ENCODE measurements at places on chromosomes 12 and 14.
A peak's percentile ranks its signal among the peaks of the same experiment; 100 is the strongest.

GRCh38 chr12:62331306-62331705, 71.1 kb downstream of the USP15 start:
- no peak for DNase-seq

DNA sequence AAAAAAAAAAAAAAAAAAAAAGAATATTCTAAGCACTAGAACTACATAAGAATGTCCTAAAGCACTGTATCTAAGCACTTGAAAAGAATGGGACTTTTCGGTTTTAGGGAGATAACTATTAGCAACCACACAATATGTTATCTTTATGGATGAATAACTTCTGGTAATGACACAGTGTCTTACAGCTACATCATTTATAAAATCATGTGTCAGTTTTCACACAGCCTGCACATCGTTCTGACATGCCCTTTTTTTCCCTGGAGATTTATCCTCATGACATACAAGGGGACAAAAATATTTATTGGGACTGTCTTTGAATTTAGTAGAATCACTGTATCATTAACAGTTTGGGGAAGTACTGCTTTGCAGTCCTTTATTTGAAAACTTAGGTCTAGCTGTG, 17.3 kb downstream of the TMEM19 start:
- DNase-seq: no peak

- DNase-seq: no peak
Observed at GRCh38 chr14:66442953-66443571, 43.1 kb upstream of the CCDC196 start.

DNA sequence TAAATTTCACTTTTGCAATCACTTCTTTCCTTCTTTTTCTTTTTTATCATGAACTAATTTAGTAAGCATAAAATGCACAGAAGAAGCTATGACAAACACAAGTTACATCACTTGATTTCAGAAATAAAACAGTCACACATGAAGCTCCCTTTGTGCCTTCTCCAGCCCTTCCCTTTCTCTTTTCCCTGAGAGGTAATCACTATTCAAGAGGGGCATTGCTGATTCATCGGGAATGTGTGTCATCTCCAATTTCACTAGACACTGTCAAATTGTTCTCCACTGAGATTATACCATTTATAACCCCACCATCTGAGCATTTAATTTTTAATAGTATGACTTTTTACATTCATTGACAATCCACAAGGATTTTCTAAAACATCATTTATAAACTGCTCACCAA, 91.6 kb upstream of the PTPRQ start:
- no peak for DNase-seq

GRCh38 chr14:24251880-24252288, 9.5 kb upstream of the TINF2 start:
- peak; percentile 38 for DNase-seq

GRCh38 chr14:65301862-65302539, 110.5 kb upstream of the FUT8 start:
- no peak for DNase-seq

- peak; percentile 41 for DNase-seq
Observed at GRCh38 chr12:114976959-114977358, 293.0 kb upstream of the TBX3 start.

DNA sequence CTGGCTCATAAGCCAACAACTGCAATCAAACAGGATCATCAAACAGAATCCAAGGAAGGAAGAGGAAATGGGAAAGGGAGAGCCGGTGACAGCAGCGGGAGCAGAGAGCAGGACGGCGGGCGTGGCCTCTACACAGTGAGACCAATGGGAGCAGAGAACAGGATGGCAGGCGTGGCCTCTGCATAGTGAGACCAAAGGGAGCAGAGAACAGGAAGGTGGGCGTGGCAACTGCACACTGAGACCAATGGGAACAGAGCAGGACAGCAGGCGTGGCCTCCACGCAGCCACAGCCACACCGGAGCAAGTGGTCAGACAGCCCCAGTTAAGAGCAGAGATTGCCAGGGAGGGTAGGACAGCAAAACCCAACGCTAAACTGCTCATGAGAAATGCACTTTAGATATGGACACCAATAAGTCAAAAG, 16.4 kb downstream of the LRCOL1 start:
- peak; percentile 81 for DNase-seq

- no peak for DNase-seq
Observed at GRCh38 chr12:74166096-74166495, 371.5 kb upstream of the ATXN7L3B start.

GRCh38 chr12:126481688-126482087, 1416.5 kb downstream of the AACS start:
- DNase-seq: no peak

GRCh38 chr12:105773471-105773870, 365.3 kb downstream of the NUAK1 start:
- no peak for DNase-seq

- DNase-seq: peak; percentile 36
Observed at GRCh38 chr12:116539905-116540482, 19.2 kb upstream of the MAP1LC3B2 start.

- no peak for DNase-seq
Observed at GRCh38 chr12:93823616-93824391, 146.6 kb downstream of the CRADD start.

DNA sequence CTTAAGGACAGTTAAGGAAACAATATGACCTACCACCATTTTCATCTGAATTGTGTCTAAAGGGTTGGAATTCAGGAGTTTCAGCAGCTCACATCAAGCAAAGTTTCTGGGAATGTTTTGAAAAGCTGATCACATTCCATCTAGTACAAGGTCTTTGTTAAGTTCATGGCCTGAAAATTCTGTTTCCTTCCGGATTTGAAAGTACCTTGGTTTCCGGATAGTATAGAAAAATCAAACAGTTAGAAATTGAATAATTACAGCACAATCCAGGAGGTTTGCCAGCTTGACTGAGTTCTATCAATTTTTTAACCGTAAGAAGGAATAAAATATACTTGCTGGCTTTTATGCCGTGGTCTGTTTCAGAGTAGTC, 136.5 kb downstream of the HMGA2 start:
- no peak for DNase-seq

- DNase-seq: no peak
Observed at GRCh38 chr14:106872611-106873446, 1346.4 kb downstream of the TMEM121 start.

GRCh38 chr12:28578833-28579252, 388.6 kb downstream of the CCDC91 start:
- DNase-seq: no peak

GRCh38 chr12:6336079-6336888, 5.6 kb downstream of the TNFRSF1A start:
- DNase-seq: peak; percentile 99

- no peak for DNase-seq
Observed at GRCh38 chr12:3863756-3864155, 9.4 kb downstream of the PARP11 start.

DNA sequence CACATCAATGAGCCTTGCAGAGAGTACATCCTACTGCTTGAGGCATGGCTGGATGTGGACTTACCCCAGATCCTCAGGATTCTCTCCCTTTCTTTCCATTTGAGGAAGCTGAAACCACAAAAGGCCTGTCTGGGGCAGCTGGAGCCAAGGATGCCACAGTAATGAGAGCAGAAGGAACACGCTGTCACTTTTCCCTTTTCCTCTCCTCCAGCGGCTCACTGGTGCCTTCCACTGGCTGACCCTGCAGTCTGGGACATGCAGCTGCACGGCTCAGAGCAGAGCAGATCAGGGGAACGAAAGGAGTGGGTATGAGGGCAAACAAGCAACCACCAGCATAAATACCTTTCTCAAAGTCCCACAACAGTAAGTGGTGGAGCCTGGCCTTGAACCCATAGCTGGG, 78.2 kb downstream of the GAS2L3 start:
- DNase-seq: no peak

GRCh38 chr14:36223558-36223957, 47.0 kb upstream of the PTCSC3 start:
- DNase-seq: no peak

- DNase-seq: peak; percentile 50
Observed at GRCh38 chr14:103103461-103104388, 9.2 kb downstream of the EXOC3L4 start.

DNA sequence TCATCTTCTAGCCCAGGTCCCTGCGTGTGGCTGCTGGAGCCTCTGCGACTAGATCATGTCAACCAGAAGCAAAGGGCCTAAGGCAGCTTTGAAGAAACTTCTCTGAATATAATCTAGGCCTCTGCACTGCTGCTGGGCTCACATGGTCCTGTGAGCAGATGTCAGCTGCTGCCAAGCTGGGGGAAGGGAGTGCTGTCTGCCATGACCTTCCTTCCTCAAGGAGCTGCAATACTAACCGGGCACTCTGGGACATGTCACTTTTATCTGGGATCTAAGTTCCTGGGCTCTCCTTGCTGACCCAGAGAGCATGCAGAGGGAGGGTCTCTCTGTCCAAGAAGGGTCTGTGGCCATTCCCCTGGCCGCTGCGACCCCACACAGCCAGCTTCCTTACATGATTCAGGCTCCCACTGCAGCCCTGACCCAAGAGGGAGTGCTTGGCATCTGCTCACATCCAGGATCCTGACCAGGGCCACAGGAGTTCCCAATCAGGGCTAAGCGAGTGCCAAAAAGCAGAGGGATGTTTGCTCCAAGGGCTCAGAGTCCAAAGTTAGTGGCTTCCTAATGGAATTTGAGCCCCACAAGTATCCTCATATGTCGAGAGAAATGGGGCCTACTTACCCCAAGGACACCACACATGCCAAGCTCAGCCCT, 74.0 kb downstream of the PLEKHG3 start:
- DNase-seq: no peak

- DNase-seq: peak; percentile 93
Observed at GRCh38 chr12:76158518-76159321, 74.2 kb upstream of the NAP1L1 start.

- no peak for DNase-seq
Observed at GRCh38 chr12:43786899-43787693, 19.0 kb downstream of the TWF1 start.

DNA sequence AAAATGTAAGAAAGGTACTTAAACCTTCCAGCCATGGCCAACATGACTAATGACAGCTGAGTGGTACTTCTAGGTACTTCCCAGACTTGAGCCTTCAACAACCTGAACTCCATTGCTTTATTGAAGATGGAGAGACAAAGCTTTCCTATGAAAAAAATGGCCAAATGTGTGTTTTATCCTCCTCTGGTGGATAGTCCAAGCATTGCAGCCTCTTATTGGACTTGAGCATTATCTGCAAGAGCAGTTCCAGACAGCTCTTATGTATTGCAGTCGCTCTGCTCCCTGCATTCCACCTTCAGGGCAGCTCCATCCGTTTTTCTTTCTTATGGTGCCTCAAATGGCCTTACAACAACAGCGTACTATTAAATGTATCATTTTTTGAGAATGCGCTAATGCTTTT, 588.2 kb downstream of the NRXN3 start:
- peak; percentile 7 for DNase-seq

DNA sequence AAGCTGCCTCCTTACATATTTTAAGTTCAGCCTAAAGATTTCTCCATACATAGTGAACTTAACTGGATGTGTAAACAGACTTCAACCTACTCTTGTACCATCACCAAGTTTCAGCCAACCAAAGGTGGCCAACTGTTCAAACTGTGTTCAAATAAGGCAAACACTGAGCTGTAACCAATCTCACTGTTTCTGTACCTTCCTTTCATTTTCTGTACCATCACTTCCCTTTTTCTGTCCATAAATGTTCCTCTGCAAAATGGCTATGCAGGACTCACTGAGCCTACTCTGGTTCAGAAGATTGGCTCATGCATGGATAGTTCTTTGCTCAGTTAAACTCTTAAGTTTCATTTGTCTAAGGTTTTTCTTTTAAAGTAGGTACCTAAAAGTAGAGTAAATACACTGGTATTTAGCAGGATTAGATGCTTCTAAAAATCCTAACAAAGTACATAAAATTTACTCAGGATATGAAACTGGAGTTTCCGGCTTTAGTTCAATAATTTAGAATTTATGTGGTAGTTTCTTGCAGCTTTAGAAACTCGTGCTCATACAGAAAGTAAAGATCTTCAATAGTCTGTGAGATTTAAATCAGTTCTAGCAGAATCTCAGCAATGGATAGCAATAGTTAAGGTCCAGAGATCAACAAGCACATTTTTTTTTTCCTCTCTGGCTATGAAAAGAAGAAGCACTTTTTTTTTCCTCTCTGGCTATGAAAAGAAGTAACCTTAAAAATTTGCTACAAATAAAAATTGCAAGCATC, 282.0 kb upstream of the PPFIA2 start:
- DNase-seq: no peak

DNA sequence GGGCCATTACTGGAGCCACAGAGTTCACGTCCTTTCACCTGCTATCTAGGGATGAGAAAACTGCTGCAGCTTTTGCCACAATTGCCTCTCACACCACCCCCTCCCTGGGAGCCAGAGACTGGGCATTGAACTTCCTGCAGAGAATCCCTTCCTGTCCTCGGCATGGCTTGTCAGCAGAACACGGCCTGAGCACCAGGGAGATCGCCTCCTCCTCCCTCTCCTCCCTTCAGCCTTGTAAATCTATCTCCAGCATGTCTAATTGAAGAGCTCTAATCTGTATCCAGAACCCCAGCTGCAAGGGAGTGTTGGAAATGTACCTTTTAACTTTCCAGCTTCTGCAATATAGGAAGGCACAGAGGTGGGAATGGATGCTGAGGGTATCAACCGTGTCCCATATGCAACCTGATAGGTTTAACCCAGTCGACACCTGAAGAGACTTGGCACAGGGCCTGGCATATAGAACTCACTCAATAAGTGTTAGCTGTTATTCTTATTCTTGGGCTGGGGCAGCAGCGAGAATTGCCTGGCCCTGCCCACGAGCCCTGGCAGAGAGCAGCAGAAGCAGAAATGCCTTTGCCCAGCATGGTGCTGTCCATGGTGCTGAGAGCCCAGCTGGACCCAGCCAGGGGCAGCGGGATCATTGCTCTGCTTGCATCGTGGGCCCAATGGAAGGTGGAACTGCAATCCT, 26.8 kb downstream of the TMEM63C start:
- DNase-seq: peak; percentile 46

GRCh38 chr14:59091976-59092375, 96.5 kb upstream of the DAAM1 start:
- no peak for DNase-seq

DNA sequence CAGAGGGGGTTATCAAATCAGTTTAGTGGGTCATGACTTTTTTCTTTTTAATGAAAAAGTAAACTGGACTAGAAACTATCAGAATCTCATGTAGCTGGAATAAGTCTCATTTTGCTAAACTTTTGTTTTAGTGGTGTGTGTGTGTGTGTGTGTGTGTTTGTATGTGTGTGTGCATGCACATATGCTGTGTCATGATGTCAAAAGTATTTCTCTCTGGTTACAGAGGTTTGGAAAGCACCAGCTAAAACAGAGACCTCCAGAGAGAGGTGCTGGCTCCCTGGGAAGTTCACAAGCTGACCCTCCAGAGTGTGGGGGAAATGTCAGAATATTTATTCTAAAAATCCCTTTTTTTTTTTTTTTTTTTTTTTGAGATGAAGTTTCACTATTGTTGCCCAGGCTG, 114.7 kb downstream of the LGMN start:
- DNase-seq: peak; percentile 20

DNA sequence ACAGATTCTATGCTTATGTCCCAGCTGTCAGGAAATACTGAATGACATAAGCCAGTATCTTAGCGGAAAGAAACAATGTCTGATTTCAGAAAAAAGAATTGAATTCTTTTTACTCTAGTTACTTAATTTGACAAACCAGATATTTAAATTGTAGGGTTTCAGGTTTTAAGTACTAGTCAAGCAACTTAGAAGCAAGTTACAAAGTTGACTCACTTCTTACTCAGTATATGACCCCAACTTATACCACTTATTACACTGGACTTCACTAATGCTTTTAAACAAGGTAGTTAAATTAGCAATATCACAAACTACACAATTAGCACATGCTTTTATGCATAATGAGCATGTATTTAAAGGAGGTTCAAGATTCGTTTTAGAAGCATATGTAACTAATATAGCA, 7.1 kb downstream of the GMFB start:
- DNase-seq: no peak

GRCh38 chr14:100076133-100076532, 10.9 kb downstream of the EVL start:
- peak; percentile 41 for DNase-seq
